ENCODE measurements at places on chromosomes 7 and 10.

GRCh38 chr7:157124690-157125089 lies 14.0 kb upstream of the UBE3C start:
- no peak for DNase-seq

DNA sequence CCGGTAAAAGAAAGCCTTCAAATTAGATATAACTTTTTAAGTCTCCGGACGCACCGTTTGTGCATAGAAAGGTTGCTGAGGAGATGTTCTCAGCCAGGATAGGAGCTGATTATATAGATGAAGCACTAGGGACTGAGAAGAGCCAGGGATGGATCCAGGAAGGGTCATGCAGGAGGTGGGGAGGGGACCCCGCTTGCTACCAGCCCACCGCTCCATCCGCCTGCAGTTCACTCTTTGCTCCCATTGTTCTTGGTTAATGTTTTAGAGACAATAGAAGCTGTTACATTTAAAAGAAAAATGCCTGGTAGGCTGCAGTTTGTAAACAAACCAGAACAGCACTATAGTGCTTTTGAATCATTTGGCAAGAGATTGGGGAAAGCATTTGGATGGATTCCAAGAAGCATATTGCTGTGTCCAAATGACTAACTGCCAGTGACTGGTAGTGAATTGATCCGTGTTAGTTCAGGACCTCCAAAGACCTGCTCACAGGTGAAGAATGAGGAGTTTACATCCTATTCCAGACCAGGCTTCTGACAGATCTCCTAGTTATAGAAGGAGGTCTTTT lies 175.9 kb upstream of the TAC1 start:
- DNase-seq, result no peak

DNA sequence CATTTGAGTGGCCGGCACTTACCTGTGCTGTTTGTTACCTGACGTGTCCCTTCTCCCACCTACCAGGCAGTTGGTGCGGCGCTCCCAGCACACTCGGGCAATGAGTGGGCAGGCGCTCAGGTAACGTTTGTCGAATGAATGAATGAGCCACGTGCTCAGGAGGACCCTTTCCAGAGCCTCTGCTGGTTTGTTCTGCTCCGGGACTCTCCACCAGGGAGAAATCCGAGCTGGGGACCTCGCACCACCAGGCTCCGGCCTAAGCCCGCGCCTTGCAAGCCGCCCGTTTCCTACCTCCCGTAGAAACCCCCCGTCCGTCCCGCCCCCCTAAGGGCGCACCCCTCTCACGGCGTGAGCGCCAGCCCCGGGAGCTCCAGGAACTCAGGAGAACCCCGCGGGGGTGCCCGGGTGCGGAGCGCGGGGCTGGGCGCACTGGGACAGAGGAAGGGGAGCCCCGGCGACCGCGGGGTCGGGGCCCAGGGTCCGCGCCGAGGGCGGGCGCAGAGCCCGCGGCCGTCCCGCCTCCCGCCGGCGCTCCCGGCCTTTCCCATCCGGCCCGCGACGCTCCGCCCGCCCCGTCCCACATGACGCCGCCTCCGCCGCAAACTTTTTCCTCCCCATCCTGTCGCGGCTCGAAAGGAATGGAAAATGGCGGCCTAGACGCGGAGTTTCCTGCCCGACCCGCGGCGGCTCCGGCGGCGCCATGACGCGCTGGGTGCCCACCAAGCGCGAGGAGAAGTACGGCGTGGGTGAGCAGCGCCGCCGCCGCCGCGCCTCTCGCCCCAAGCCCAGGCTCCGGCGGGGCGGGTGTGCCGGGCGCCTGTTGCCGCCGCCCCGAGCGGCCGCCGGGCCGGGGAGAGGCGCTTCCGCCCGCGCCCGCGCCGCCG lies at the start of gene DOCK1:
Gene DOCK1, plus strand, starts transcription at position 611 of the 884 bp plus-strand sequence. Its CDS starts 90 bp downstream, at position 701.
- DNase-seq, result no peak

DNA sequence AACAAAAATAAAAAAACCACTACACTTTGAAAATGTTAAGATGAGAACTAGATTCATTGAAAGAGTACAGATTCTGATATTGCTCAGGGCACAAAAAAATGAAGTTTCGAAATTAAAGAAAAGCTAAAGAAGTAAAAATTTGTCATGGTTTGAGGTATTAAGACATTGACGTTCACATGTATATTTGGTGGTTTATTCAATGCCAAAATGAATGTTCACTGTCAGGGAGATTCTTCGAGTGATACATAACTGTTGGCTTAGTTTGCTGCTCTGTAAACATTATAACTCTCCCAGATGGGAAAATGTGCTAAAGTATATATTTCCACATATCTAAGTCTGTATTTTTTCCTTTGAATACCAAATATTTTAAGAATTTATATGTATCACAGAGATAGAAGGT lies 345.0 kb downstream of the SEMA3D start:
- no peak for DNase-seq

DNA sequence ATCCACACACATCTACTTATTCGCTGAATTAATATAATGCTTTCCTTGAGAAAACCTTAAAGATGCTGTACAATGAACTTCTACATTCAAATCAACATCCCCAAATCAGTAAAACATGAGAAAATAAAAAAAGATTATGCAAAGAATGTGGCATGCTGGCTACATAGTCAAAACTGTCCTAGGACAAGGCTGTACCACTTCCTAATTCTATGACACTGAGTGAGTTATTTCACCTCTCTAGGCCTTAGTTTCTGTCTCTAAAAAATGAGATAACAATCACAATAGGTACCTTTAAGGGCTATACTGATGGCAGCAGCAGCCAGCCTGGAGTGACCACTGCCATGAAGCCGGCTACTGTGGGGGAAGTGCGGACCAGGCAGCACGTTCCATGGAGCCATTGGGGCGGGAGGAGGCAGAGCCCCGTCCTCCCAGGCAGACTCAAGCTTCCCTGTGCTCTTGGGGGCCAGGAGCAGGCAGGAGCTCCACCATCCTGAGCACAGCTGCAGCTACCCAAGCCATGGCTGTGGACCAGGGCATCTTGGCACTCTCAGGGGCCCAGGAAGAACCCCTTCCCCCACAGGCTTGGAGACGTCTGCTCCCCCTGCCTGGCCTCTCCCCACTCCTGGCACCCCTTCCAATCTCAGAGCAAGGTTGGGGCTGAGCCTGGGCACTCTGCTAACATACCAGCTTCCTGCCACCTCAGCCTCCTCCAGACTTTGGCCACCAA lies 110.2 kb downstream of the ELAPOR2 start:
- no peak for DNase-seq

DNA sequence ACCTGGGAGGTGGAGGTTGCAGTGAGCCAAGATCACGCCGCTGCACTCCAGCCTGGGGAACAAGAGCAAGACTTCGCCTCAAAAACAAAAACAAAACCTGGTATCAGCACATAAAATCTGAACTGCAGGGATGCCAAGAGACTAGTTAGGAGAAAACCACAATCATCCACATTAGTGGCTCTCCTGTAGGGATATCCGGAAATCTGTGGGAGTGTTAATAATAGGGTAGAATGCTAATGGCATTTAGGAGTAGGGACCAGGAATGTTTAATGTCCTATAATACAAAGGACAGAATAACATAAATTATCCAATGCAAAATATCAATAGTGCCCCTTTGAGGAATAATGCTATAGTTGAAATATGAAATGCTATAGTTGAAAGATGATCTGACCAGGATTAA lies 24.3 kb downstream of the KIF5B start:
- DNase-seq, result no peak

DNA sequence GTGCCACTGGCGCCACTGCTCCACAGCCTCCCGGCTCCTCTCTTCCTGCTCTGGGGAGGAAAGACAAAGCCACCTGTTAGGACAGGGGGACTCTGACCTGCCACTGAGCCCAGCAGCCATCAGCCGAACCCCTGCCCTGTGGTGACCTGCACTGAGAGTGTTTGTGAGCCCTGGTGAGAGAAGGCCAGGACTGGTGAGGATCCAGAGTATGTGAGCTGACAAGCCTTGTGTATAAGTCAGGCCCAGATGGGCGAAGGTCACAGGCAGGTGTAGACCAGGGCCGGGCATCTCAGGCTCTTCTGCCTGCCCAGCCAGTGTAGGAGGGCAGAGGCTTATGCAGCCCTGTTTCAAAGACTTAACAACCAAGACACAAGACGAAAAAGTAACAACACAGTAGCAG lies 12.0 kb downstream of the UCMA start:
- DNase-seq, result no peak

DNA sequence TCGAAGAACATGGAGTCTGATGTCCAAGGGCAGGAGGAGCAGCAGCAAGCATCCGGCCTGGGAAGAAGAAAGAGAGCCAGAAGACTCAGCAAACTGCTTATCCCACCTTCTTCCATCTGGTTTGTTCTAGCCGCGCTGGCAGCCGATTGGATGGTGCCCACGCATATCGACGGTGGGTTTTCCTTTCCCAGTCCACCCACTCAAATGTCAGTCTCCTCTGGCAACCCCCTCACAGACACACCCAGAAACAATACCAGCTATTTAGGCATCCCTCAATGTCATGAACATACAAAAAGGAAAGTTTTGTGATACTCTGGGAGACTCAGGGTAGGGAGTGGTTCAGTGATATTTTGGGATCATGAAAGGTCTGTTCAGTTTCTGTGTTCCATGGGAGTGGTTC lies 139.6 kb downstream of the LYZL1 start:
- no peak for DNase-seq

- no peak for DNase-seq
Observed at GRCh38 chr7:36794689-36795088, 70.4 kb upstream of the AOAH start.

GRCh38 chr7:129829737-129830631 lies 122.8 kb downstream of the UBE2H start:
- peak; percentile 86 for DNase-seq

GRCh38 chr7:21999896-22000295 lies 54.2 kb upstream of the CDCA7L start:
- peak; percentile 20 for DNase-seq

- no peak for DNase-seq
Observed at GRCh38 chr7:112529521-112529920, 48.7 kb downstream of the LSMEM1 start.

DNA sequence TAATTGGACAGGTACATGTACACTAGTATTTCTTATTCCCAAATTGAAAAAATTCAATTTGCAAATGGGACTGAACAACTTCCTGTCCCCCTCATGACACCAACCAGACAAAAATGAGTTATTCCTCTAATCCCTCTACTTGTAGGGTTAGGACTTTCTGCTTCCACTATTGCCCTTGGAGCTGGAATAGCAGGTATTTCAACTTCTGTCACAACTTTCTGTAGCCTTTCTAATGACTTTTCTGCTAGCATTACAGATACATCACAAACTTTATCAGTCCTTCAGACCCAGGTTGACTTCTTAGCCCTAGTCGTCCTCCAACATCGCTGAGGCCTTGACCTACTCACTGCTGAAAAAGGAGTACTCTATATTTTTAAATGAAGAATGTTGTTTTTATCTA lies 6.4 kb downstream of the CYP3A7 start:
- DNase-seq, result no peak

DNA sequence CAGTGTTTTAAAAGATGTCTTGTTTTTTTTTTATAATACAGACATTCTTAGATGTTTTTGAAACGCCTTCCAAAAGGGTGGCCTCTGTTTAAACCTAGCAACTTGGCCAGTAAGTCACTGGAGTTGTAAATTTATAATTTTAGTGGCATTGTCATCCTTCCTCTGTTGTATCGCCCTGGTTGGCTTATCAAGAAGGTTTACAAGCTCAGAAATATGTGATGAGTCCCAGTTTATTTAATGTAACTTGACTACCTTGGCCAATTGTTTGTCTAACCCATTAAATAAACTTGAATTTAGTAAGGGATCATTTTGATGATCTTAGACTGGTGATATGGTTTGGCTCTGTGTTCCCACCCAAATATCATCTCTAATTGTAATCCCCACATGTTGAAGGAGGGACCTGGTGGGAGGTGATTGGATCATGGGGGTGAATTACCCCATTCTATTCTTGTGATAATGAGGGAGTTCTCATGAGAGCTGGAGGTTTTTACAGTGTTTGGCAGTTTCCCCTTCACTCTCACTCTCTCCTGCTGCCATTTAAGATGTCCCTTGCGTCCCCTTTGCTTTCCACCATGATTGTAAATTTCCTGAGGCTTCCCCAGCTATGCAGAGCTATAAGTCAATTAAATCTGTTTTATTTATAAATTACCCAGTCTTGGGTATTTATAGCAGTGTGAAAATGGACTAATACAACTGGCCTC lies 13.4 kb upstream of the NT5C3A start:
- DNase-seq, result no peak

GRCh38 chr10:79025199-79025832 lies 43.5 kb upstream of the ZMIZ1 start:
- no peak for DNase-seq

- DNase-seq, result no peak
Observed at GRCh38 chr7:20543500-20543899, 72.0 kb upstream of the ABCB5 start.

GRCh38 chr10:67629461-67629971 lies 66.5 kb downstream of the CTNNA3 start:
- DNase-seq, result no peak

DNA sequence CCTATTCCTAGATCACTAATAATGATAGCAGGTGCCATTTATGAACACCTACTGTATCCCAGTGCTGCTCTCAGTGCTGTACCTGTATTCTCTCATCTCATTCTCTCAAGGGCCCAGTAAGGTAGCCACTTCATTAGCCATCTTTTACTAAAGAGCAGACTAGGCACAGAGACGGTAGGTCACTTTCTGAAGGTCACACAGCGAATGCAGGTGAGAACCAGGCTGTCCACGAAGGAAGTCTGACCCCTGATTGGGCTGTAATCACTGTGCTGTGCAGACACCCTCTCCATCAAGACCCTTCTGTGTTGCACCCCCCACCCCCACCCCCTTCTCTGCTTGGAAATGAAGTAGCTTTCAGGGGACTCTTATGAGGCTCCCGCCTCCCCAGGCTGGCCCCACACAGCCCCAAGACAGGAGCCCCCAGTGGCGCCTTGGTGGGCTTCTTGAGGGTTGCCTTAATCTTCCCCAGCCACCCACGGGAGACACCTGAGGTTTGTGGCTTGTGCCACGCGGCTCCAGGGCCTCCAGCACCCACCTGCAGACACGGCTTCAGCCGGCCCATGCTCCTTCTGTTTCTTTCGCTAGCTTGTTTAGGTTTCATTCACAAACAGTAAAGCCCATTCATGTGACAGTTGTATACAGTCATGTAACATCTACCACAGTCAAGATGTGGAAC lies 81.7 kb upstream of the FAM20C start:
- no peak for DNase-seq

DNA sequence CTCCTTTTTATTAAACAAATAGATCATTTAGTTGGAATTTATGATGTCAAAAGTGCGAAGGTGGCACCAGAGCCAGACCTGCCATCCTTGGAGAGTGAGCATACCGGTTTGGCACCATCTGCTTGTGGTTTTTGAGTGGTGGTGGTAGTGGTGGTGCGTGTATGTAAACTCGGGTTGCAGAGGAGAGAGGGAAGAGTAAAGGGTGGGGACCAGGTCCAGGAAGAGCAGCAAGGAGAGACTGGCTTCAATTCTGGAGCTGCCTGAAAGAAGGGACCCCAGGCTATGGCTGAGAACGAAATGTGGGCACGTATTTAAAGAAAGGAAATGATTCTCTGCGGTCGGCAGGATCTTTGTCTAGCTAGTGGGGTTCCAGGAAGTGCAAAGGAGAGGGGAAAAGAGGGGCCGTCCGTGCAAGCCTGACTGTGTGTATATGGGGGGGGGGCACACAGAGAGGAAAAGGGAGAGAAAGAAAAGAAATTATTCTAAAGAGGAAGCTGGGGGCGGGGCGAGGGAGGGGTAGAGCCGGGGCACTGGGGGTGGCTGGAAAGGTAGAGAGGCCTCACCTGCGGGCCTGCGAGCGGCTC lies 448 bp upstream of the GOLGA7B start:
- DNase-seq, result no peak

GRCh38 chr7:7207876-7208275 lies 25.5 kb downstream of the C1GALT1 start:
- DNase-seq, result no peak

GRCh38 chr10:110780704-110781103 lies 91.0 kb upstream of the PDCD4 start:
- no peak for DNase-seq
